ENCODE measurements at places on chromosomes 5 and 9.

DNA sequence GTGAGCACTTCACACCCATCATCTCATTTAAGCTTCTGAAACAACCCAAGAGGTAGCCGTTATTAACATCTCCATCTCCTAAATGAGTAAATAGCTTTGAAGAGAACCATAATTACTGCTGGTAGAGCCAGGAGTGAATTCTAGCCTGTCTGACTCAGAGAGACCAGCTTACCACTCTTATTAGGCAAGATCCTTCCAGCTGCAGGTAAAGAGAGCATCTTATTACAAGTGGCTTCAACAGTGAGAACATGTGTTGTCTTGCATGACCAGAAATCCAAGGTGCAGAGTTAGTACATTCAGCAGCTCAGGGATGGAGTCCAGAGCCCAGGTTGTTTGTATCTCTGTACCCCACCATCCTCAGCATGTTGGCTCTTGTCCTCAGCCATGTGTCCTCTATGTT lies 10.9 kb upstream of the AFAP1L1 start:
- DNase-seq: no peak

- DNase-seq: no peak
These were observed 11.3 kb upstream of the UBAP2 start for GRCh38 chr9:34059954-34060353.

GRCh38 chr5:172697123-172698121 lies 56.4 kb downstream of the NEURL1B start:
- DNase-seq: peak; percentile 26

GRCh38 chr5:132222649-132223038 lies 5.0 kb downstream of the P4HA2 start:
- no peak for DNase-seq

GRCh38 chr5:151002681-151003502 lies 17.5 kb upstream of the GPX3 start:
- no peak for DNase-seq

GRCh38 chr9:35726931-35727330 lies 5.1 kb downstream of the TLN1 start:
- DNase-seq: no peak

DNA sequence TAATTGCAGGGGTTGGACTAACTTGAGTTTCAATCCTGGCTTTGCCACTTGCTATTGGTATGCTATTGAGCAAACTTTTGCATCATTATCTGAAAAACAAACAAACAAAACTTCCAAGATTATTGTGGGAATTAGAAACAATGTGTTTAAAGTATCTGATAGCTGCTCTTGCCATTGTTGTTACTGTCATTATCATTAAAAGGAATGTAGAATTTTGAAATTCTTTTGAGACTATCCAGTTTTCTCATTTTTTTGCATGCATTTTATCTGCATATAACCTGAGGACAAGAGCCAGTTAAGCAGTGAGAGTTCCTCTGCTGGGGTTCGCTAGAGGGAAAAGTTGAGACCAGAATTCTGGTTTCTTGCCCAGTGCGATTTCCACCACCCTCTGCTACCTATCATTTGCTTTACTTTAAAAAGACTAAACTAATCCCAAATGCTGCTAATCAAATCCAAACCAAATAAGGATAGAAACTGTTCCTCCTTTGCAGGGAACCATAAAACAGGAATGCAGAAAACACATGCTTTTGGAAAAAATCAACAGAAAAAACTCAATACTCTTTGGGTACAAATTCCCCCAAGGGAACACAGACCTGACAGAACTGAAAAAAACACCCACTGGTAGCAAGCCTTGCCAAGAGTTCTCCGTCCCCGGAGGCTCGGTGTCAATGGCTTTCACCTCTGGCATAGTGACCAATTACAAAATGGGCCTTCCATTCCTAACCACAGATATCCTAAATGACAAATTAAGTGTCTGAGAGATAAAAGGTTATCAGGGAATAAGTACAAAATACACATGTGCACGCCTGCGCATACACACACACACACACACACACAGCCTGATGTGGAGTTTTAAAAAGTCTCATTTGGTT lies 373.7 kb downstream of the ARL15 start:
- peak; percentile 32 for DNase-seq
